Activated naive CD4-positive, alpha-beta T cell treated with anti-CD3 and anti-CD28 coated beads, Interleukin-2, amount 50 U/mL, for 72 hours (primary cell): ENCODE measurements at places on chromosomes 6 and 20. TPM values are rescaled to one million over a fixed set of nuclear protein-coding genes. Genes with fewer than 3 reads are reported as not detected.

- DNase-seq = no peak
These were observed 119.5 kb downstream of the ARHGAP18 start for GRCh38 chr6:129590408-129591022.

DNA sequence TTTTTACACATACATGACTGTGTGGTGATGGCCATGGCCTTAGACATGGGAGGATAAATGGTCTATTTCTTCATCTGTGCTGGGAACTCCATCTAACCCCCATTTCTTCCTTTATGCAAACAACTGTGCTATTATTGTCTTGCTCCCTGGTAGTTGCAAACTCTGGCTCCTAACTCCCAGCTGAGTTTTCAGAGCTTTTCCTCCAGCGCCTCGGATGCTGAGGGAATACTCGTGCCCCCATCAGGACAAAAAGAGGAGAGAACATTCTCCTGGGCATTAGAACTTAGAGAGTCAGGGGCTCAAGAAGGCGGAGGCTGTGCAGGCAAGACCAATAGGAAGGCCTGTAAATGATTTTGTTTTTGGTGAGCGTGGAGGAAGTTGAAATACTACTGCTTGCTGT, 2.1 kb downstream of the DAAM2 start:
- DNase-seq = no peak

Gene TRAPPC3L
- total RNA-seq = not detected

DNA sequence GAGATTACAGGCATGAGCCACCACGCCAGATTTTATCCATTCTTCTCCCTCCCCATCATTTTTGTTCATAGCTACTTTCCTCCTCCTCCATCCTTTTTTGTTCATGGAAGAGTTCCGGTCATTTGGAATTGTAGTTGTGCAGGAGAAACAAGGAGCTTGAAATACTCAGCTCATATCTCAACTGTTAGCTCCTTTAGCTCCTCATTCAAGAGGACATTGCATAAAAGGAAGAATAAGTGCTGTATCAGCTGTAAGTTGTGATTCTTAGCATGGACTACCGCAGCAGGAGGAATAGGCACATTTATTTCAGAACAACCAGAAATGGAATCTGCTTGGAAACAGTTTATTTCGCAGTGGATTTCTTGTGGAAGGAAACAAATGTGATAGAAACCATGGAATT, 7.6 kb downstream of the STXBP5 start:
- no peak for DNase-seq

Gene ATAT1
- total RNA-seq = 14.5 TPM

- DNase-seq = no peak
These were observed 68.5 kb downstream of the PDSS2 start for GRCh38 chr6:107390685-107391435.

GRCh38 chr6:168658059-168658458, 217.1 kb downstream of the SMOC2 start:
- DNase-seq = no peak

Gene SLC17A4
- total RNA-seq = not detected

Gene TMEM239
- total RNA-seq = not detected

DNA sequence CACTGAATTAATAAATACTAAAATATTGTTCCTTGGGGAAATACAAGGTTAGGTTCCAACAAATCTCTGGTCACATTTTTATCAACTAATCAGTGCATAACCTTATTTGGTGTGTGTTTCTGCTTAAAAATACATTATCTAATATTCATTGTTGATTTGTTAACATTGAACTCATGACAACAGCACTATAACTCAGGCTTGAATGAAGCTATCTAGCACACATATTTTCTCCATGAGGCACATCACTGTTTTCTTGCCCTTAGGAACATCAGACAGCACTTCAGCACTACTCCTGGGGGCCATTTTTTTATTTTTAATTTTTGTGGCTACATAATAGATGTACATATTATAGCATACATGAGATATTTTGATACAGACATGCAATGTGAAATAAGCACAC, 277.2 kb upstream of the NT5E start:
- DNase-seq = no peak

Gene RRAGD
- total RNA-seq = 20.5 TPM

Gene COL10A1
- total RNA-seq = not detected

DNA sequence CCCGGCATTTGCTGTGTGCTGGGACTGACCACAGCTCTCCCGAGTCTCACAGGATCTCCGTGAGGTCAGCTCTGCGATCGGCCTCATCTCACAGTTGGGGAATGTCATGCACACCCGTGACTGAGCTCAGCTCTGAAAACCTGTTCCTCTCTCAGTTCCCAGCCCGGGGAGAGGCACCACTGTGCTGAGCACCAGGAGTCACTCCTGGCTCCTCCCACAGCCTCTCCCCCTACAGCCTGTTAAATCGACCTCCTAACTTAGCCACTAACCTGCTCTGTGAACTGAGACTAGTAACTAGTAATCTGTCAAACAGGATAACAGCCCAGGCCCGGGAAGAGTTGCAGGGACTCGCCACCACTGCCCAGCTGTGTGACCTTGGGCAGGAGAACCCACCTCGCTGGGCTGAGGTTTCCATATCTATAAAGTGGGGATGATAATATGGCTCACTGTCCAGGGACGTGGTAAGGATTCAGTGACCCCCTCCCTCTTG, 20.1 kb upstream of the NOL4L start:
- no peak for DNase-seq

Gene SLC22A1
- total RNA-seq = 1.2 TPM

DNA sequence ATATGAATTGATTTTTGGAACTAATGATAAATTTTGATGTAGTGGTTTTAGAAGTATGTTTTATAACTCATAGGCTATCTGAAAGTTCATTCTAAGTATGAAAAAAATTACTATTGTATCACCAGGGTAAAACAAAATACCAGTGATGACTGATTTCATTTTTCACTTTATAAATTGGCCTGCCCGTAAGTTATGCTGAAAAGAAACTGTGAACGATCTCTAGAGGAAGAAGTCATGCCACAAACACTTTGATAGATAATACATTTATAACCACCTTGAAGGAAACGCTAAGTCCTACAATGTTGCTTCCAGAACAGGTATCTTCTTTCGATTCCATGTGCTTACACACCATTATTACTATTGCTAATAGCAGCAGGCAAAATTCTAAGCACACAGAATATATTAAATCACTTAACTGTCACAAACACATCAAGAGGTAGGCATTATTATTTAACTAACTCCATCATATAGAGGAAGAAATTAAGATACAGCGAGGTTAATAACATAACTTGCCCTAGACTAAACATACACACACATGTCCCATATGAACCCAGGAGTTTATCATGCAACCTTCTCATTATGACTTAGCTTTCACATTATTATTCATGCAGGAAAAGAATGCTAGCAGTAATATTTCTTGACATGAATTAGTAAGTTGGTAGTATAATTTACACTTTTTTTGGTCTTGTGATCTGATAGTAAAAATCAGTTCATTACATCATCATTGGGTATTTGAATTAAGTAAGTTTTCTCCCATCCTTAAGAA, 44.7 kb downstream of the RGS17 start:
- no peak for DNase-seq

DNA sequence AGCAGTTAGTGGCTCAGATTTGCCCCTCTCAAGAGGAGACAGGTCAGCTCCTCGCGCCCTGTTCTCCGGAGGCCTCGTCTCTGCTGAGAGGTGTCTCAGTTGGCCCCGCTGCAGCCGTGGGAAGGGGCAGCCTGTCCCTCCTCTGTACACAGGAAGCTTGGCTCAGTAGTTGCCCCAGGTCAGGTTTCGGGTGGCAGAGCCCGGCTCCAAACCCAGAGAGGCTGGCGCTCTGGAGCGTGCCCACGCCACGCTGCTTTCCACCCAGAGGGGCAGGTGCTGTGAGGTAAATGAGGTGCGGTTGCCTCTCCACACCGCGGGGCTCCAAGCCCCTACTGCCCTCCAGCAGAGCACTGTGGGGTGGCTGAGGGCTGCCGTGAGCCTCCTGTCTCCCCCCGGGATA, 16.0 kb downstream of the DYNLT1 start:
- DNase-seq = no peak

GRCh38 chr6:28953039-28953584, 29.3 kb upstream of the TRIM27 start:
- no peak for DNase-seq

DNA sequence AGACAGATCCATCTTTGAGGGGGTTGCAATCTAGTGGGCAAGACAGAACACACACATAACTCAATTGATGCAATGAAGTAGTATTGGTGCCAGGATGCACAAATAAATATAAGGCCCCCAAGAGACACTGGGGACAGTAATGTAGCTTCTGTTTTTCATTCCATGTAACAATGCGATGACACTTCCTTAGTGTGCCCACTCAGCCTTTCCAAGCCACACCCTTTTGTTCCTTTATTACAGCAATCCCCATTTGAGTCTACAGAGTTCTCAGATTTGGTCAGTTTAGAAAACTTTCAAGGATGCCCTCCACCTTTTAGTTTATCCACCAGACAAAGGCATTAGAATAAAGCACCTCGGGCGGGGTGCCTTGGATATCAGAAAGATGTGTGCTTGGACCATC, 15.5 kb downstream of the TGM3 start:
- DNase-seq = no peak

Gene RSPO3
- not detected for total RNA-seq

DNA sequence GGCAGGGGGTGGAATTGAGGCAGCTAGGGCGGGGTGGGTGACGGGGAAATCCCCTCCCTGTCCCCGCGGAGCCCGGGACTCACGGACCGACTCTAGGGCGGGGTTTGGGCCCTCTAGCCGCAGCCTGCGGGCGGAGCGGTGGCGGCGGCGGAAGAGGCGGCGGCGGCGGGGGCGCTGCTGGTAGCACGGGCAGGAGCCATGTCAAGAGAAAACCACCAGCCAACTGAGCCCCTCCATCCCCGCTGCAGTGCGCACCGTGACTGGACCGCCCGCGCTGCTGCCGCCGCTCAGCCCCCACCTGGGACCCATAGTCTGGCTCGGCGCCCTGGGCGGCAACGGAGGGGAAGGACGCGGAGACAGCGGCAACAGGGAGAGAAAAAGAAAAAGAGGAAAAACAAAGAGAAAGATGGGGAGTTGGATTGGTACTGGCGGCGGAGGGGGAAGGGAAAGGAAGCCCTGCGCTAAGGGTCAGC, 1.2 kb upstream of the C6orf62 start:
- DNase-seq = peak; percentile 85

Gene C4A
- 4.1 TPM for total RNA-seq

Gene RBPJL
- total RNA-seq = not detected

- DNase-seq = peak; percentile 44
These were observed 1.1 kb upstream of the RPS6KA2 start for GRCh38 chr6:166627875-166628801.

- DNase-seq = no peak
These were observed 18.0 kb upstream of the UBE2V1 start for GRCh38 chr20:50130995-50131394.

DNA sequence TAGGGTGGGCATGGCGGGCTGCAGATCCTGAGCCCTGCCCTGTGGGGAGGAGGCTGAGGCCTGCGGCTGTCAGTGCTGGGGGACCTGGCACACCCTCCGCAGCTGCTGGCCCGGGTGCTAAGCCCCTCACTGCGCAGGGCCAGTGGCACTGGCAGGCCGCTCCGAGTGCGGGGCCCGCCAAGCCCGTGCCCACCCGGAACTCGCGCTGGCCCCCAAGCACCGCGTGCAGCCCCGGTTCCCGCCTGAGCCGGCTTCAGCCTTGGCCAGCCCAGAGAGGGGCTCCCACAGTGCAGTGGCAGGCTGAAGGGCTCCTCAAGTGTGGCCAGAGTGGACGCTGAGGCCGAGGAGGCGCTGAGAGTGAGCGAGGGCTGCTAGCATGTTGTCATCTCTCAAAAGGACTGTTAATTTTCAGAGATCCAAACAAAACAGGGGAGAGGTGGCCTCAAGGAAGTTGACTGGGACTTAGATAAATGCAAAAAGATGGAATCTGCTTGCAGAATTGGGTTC, 74.5 kb upstream of the RBM24 start:
- no peak for DNase-seq
